Smooth muscle cell of the brain vasculature (primary cell): ENCODE measurements at places on chromosomes 5 and 9.

DNA sequence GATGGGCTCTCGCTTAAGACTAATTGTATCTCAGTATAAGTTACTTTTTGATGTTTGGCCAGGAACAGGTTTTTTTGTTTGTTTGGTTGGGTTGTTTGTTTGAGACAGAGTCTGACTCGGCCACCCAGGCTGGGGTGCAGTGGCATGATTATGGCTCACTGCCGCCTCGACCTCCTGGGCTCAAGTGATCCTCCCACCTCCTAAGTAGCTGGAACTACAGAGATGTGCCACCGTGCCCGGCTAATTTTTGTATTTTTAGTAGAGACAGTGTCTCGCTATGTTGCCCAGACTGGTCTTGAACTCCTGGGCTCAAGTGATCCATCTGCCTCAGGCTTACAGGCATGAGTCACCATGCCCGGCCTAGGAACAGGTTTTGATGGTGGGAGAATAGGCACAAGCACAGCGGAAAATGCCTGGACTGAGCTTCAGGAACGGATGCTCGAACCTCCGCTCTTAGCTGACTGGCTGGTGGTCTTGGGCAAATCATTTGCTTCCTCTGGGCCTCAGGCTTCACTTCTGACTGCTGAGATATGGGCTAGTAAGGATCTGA is 11.4 kb upstream of the SYNPO start:
- no peak for DNase-seq

DNA sequence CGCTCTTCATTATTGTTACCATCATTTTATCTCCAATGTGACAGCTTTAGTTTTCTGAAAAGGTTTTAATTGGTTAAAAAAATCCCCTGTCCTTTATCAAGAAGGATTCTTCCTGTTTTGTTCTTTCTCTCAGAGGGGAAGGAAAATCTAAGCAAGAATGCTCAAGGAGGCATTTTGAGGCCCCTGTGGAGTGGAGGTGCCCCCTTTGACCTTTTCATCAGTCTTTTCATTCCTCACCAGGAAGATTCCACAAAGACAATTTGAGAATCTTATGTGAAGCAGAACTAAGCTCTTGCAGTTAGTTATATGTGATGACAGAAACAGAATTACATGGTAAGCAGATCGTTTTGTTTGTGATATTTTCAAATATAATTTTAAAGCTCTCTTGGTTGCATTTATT is 489.6 kb downstream of the MAN2A1 start:
- DNase-seq: no peak

DNA sequence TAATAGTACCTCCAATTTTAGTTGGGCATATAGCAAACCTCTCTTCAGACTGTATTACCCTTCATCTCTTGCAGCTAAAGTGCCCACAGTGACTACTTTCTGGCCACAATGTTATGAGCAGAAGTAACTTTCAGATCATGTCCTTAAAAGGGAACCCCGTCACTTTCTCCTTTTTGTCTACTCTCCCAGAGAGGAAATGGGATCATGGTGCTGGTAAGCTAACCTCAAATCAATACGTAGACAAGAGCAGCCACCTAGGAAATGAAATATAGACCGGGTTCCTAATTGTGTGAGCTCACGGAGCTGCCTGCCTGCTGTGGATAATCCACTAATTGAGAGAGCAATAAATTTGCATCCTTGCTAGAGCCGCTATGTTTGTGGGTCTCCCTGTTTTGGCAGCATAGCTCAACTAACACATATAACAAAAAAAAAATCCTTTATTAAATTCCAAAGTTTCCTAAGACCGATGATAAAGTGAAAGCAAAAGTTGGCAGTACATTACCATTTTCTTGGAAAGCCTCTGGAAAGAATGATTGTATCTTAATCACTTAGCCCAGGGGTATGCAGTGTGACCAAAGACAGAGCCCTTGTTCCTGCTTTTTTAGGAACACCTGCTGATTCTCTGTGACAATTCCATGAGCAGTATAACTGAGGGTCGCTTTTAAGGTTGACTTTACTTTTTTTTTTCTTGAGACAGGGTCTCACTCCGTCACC is 5.6 kb upstream of the IL7R start:
- DNase-seq: no peak

GRCh38 chr5:116524051-116524904 is 50.3 kb downstream of the SEMA6A start:
- DNase-seq: no peak

- no peak for DNase-seq
Observed at GRCh38 chr5:1323803-1324173, 21.1 kb downstream of the CLPTM1L start.

GRCh38 chr9:112420208-112420607 is 40.3 kb downstream of the HSDL2 start:
- no peak for DNase-seq
